AG09319 (cell line): ENCODE measurements at places on chromosomes 1 and 21.

DNA sequence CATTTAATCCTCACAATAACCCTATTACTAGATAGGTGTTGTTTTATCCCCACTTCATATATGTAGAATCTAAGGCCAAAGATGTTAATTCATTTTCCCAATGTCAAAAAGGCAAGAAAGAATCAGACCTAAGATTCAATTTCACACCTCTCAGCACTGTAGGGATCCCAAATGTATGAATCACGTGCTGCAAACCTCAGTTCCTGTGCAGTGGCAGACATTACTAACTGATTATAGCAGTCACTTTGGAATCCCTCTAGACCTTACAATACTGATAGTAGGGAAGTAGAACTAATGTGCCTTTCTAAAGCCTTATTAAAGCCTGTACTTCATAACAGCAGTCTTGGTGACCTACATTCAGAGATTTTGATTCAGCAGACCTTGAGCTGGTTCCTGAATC, 2.3 kb downstream of the C1orf87 start:
- no peak for DNase-seq

DNA sequence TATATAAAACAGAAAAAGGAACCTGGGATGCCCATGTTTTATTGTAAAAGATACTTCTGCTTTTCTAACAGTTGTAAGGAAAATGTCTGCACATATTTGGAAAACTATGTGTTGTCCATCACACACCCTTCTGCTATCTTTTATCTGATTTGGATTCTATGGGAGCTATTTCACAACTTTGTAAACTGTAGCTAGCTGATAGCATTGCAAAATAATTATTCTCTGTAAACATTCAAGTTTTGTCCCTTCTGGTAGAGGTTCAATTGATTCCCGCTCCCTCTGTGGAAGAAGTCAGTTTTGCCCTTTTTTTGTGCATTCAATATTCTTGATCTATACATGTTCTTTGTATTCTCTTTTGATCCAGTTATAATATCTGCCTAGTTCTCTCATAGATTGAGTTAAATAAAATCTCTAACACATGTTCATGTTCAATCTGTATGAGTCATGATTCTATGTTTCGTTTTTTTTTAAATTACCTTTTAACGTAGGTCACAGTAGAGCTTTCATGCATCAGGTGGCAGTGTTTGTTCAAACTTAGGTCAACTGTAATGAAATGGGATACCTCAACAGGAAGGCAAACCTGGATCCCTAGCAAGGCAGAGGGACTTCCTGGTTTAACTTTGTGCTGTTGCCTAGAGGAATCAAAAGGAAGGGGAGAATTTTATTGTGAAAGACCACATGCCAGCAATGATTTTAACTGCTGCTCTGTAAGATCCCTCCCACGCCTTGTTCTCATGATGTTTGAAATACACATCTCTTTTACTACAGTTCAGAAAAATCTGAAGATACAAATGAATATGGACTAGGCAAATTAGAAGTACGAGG, 26.0 kb upstream of the BCL9 start:
- no peak for DNase-seq

DNA sequence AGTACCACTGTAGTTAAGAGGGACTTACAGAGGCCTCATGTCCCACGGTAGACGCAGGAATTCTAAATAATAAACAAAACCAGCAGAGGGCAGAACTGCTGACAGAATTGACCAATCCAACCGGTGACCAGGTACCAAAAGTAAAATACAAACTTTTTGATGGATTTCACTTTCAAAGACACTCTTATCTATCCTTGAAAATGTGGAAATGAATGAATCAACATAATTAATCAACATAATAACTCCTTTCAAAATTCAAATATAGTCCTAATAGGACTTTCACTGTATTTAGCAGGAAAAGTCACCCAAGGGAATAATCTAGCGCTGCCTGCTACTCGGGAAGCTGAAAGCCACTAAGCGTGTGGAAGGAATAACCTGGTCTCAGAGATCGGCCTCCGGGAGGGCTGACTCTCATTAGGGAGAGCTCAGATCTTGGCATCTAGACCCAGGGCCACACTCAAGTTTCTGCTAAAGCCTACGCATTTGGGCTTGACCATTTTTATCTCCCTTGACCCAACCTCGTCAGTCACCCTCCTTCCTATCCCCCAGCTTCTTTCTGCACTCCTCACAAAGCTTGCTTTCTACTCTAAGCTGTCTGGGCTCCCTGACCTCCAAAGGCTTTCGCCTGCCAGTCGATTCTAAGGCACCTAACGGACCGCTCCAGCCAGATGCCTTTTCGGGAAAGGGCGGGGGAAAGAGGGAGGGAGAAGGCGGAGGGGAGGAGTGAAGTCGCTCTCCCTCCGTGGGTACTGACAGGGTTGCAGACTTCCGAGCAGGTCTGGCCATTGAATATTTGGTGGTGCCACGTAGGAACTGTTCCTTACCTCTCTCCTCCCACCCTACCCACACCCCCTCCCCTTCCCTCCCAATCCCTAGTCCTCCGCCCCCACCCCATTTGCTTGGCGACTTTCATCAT, 1.6 kb downstream of the COL11A1 start:
- no peak for DNase-seq

DNA sequence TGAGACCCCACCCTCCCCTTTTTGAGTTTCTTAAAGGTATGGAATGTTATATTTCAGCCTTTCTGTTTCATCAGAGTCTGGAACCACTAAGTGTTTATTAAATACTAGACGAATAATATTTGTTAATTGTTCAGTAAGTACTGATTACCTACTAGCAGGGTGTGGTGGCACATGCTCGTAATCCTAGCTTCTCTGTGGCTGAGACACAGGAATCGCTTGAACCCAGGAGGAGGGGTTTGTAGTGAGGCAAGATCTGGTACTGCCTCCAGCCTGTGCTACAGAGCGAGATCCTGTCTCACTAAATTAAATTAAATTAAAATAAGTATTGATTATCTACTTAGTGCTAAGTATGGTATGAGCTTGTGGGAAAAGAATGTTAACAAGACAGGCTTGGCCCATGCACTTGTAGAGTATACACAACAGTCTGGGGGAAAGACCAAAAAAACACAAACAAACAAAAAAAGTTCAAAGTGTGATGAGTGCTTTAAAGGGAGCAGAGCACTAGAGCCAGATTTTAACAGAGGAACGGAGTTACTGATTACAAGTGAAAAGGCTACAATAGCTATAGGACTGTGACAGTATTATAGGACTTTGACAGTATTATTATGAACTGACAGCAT, 2.4 kb downstream of the CEPT1 start:
- no peak for DNase-seq

- no peak for DNase-seq
Observed at GRCh38 chr1:110198746-110199145, 11.4 kb upstream of the KCNC4 start.

GRCh38 chr1:38815903-38816627, 43.5 kb downstream of the RRAGC start:
- no peak for DNase-seq

- peak; percentile 75 for DNase-seq
Observed at GRCh38 chr21:33976082-33977016, 60.7 kb upstream of the ATP5PO start.

DNA sequence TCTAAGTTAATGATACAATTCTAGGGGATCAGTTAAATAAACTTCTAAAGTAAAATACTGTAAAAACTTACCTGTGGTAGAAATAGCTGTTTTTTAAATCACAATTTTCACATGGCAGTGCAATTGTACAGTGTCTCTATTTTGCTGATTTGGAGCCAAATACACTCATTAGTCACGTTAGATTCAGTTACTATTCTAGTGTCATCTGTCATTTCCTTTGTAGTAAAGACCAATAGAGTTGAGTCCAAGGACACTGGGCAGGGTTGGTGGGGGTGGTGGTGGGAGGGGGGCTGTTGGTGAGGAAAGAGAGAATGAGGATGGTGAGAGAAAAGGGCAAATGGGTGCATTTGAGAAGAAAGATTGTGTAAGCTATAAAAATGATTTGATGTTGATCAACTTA, 33.6 kb downstream of the CD55 start:
- DNase-seq: no peak

DNA sequence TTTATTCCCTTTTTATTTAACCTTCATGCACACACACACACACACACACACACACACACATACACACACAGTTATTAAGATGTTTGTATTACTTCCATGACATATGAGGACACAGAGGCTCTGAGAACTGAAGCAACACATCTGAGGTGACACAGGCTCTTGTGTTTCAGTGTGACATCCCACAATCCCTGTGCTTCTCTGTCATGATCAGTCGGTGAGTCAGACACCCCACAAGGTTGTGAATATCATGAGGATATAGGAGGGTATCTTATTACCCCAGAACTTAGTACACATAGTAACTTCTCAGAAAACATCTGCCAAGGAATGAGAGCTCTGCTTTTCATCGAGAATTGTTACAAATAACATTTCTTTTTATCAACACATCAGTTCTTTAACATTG, 459.3 kb downstream of the PLPP3 start:
- no peak for DNase-seq

- no peak for DNase-seq
Observed at GRCh38 chr21:30257773-30258172, 25.0 kb downstream of the KRTAP24-1 start.

DNA sequence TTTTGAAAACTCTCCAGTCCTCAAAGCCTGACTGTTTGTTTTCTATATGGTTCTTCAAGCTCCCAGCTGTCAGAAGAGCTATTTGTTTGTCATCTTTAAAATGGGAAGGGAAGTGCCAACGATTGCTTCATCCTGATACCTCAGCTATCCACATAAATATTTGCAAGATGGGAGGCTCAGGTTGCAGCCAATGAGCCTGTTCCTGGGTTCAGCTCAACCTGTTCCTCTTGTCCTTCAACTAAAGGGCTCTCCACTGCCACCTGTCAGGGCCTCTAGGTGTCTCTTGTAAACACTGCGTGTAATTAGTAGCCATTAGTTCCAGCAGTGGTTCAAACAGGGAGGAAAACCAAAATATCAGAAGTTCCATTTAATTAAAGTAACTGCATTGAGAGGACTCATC, 445.1 kb downstream of the AJAP1 start:
- no peak for DNase-seq

DNA sequence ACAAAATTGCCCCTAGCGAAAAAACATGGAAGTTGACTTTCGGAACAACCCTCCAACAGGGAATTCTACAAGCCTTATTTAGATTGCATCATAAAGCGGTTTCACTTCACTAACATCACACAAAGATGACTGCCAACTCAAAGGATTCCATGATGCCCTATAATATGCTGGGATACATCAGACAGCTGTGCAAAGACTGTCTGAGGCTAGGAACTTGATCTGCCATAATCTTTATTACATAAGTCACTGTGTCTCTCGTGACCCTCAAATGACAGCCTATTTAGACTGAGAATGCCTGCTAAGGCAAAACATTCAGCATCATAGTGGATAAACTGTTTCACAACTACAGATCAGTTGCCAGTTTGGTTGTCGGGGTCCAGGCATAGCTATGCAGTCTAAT, 23.8 kb downstream of the FH start:
- DNase-seq: no peak

DNA sequence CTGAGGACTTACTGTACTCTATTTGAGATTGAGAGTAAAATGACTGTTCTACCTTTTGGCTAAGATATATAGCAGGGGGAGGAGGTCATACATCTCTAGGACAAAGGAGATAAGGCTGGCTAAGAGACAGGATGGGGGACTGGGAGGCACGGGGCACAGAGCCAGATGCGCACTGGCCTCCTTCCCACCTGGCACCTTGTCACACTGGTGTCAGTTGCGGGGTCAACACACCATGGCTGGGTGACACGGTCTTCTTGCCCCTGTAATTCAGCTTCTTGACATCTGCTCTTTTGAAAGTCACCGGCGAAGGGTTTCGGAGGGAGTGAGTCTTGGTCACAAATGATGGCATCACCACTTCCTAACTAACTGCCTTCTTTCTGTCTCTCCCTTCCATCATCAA, 177.3 kb downstream of the ZSCAN20 start:
- no peak for DNase-seq

- no peak for DNase-seq
Observed at GRCh38 chr1:1763657-1764621, 14.3 kb downstream of the NADK start.

DNA sequence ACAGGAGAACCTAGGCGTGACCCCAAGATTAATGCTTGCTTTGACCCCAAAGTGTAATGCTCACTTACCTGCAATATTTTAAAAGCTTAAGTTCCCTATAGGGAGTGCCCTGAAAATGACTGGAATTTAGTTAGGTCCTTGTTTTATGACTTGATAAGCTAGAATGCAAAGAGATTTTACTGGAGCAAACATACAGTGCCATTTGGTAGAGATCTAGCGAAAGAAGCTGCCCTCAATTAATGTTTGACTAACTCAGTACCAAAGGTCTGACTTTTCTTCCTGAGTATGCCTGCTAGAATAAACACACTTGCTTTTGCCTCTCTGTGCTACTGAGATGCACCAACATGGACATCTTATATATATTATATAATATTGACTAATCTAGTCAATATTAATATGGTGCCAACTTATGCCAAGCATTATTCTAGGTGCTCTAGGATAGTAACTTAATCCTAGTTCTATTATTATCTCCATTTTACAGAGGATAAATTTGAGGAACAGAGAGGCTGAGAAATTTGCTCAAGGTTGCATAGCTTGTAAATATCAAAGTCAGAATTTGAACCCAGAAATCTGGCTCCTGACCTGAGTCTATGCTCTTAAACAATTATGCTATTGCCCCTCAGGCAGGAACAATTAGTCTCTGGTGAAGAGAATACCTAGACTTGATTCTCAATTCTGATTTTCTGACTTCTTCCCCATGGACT, 18.2 kb downstream of the S100A10 start:
- DNase-seq: no peak

DNA sequence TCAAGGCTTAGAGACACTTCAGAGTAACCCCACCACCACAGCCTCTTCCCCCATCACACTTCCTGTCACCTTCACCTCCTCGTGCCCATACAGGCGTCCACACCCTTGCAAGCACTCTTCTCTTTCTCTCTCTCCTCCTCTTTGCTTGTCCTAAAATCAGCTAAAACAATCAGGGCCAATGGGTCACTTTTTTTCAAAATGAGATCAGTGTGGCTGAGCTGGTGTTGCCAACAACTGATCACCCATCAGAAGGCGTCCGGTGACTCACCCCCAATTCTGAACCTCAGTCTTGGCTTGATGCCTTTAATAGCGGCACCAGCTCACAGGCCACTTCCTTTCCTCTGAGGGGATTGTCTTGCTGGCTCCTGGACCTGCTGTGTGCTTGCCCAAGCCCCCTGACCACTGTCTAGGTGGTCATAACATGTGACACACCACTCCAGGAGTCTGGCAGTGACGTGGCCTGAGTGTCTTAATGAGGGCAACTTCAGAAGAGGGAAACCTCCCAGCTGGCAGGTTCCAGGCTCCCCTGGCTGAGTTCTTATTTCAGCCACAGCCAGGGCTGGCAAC, 1.6 kb downstream of the DRAXIN start:
- peak; percentile 27 for DNase-seq

- DNase-seq: no peak
Observed at GRCh38 chr1:37509181-37509580, 5.4 kb downstream of the MEAF6 start.

DNA sequence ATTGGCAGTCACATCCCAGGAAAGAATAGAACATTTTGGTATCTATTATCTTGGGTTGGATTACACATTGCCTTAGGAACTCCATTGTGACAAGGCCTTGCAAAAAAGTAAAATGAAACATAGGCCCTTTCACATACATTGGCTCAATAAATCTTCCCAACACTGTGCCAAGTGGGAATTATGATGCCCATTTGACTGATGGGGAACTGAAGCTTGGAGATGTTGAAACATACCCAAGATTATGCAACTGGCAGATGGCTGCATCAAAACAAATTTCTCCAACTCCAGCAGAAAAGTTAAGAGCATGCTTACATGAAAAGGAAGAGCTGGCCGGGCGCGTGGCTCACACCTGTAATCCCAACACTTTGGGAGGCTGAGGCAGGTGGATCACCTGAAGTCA, 26.9 kb downstream of the PLEKHO1 start:
- no peak for DNase-seq
